AG20443 (cell line): ENCODE measurements at places on chromosomes 2 and 18.
A peak's percentile ranks its signal among the peaks of the same experiment; 100 is the strongest.

DNA sequence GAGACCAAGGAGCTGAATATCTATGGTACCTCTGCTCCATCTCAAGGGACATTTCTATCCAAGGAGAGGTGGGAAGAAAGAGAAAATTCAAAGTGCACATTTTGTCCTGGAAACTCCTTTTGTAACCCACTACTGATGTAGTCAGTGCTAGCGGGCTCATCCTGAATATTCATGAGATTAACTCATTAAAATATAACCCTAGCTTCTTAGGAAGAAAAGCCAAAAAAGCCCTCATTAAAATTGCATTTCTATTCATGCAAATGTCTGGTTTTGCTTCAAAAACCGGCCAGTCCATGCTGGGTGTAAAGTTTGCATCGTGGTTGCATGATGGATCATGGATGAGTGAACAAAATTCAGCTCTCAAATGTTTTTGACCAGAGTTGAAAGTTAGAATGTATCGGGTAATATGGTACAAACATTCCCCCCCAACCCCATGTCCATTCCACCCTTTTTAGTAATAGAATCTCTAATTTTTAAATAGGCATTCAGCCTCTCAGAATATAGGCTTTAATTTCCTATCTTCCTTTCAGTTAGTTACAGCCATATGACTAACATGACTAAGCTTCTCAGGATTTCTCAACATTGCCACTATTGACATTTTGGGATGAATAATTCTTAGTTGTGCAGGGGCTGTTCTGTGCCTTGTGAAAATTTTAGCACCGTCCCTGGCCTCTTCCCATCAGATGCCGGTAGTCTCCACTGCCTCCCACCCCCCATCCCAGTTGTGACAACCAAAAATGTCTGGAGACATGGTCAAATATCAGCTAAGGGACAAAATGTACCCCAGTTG, 104.2 kb upstream of the RND3 start:
- DNase-seq: no peak

GRCh38 chr2:70966681-70967080, 11.7 kb upstream of the ANKRD53 start:
- no peak for DNase-seq

DNA sequence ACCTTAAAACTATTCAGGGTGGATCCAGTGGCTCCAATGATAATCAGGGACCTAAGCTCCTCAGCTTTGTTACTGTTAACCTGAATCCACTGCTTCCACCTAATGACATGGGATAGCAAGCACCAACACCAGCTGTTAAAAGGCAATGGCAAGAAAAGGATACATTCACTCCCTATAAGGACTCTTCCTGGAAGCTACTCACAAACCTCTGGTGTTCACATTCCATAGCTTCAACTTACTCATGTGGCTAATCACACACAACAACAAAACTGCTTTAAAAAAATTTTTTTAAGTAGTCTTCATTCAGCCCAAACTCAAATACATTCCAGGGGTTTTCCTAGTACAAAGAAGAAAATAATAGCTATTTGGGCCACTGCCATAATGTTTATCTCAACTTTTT, 24.5 kb downstream of the ROCK2 start:
- no peak for DNase-seq

DNA sequence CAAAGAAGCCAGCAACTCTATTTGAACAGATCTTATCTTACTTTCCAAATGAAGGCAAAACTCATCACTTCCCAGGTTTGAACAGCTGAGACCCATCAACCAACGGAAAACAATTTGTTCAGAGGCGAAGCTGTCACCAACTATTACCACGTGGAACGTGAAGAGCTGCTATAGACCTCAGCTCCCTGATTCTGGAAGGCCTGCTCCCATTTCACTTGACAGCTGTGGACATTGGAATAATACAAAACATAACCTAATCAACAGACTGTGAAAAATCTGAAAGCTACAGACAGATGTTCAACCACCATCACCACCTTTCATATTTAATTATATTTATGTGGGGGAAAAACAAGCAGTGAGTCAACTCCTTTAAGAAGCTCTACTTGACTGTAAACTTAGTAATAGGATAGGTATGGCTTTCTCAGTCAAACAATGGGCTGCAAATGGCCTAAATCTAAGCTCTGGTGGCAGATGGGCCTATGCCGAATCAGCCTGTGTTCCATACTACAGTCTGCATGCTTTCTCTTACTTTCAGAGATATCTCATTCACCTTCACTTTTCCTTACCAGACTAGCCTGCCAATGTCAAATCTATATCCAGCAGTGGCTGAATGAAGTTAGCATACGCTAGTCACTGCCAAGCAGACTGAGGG, 896.4 kb downstream of the TDRD15 start:
- no peak for DNase-seq

DNA sequence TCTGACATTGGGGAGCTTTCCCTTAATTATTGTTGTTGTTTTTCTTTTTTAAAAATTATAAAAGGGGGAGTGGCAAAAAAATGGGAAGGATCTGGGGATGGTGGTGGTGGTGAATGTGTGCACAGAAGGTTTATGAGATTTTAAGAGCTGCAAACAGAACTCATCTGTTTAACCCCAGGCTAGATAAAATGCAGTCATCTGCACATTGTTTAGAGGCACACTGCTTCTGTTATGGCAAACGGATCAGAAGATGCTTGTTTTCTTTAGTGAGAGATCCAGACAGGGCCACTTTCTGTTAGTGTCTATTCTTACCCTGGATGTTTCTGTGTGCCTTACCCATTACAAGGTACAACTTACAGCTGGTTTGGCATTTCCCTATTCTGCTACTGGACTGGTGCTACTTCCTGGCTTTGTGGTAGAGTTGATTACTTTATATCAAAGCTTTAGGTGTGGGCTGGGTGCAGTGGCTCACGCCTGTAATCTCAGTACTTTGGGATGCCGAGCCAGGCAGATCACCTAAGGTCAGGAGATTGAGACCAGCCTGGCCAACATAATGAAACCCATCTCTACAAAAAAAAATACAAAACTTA, 68.2 kb upstream of the NRP2 start:
- no peak for DNase-seq

- peak; percentile 29 for DNase-seq
Observed at GRCh38 chr2:56128235-56128634, 55.6 kb upstream of the CCDC85A start.

- no peak for DNase-seq
Observed at GRCh38 chr2:191863988-191864387, 17.1 kb upstream of the CAVIN2 start.

GRCh38 chr2:74715081-74715791, 61.2 kb downstream of the SEMA4F start:
- DNase-seq: peak; percentile 93

DNA sequence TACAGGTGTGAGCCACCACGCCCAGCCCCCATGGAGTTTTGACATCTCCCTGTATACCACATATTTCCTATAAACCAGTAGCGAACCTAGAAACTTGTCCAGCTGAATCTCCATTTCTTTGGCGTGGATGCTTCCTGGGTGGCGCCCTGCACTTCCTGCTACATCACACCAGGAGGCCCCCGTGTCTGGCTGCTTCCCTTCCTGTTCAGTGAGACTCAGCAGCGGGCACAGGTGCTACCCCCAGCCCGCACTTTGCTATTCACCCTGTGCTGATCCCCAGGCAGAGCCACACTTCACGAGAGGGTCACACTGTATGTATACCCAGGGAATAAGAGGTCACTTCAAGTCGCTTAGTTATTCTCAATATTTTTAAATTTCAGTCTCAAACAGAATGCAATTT, 35.0 kb downstream of the CYP27C1 start:
- DNase-seq: no peak

DNA sequence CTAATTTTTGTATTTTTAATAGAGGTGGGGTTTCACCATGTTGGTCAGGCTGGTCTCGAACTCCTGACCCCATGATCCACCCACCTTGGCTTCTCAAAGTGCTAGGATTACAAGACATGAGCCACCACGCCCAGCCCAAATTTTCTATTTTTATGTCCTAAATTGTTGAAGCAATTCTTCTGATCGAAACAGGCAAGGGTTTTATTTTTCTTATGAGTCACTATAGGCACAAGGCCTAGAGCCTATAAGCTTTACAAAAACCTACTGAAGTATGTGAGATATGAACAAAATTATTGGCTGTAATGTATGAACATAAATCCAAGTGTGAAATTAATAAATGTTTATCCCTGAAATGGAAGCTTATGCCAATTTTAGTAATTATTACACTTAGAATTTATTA, 464.2 kb upstream of the NRP2 start:
- no peak for DNase-seq

DNA sequence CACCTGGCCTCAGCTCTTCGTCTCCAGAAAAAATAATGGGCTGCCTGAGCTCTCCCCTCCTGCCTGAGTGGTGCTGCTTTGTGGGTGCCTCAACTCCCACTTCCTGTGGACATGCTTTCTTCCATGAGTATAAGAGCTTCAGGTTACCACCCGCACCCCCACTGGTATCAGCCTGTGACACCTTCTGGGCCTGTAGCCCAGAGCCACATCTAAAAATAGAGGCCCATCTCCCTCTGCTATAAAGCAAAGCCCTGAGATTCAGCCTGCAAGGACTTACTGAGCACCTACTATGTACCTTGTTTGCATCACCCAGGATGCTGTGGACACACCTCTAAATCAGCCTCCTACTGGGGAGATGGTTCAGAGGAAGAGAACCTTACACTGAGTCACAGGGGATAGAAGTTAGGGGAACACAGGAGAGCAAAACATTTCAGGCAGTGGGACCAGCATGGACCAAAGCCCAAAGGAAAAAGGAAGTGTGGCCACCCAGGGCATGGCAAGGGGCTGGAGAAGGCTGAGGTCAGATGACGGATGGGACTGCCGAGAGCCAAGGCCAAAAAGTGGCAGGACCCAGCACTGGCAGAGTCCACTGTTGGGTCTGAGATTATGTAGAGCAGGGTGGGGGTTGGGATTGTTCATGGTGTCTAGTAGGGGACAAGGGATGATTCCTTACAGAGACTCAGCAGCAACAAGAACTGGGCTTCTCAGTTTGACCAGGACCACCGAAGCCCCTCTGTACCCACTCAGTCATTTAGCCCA, 123.7 kb upstream of the PPP1CB start:
- no peak for DNase-seq

- DNase-seq: no peak
Observed at GRCh38 chr2:25207078-25207545, 38.7 kb upstream of the POMC start.

DNA sequence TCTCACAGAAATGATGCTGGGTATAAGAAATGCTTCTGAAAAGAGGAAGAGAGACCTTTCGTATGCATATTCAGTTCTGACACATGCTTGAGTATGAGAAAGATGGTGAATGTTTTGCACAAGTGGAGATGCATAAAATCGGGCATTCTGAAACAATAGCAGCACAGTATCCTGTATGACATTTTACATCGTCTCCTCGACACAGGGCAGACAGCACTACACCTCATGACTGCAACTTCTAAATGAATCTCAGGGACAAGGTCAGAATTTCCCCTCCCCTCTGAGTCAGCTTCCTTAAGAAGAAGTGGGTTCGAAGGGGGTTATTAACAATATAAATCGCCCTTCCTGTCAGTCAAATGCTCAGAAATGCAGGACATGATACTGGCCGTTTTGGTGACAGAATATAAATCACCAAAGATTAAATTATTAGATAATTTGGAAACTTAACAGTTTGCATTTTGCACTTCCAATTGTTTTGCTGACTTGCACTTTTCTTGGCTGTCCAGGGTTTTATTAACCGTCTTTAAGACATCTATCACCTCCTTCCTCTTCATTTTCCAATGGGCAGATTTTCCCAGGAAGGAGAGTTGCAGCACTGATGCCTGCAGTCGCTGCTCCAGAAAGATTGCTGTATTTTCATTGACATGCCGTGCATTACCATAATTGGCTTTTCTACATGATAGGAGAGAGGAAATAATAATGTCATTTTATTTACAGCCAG, 57.2 kb downstream of the TSHZ1 start:
- no peak for DNase-seq

- no peak for DNase-seq
Observed at GRCh38 chr2:43461453-43462073, 134.3 kb downstream of the THADA start.

DNA sequence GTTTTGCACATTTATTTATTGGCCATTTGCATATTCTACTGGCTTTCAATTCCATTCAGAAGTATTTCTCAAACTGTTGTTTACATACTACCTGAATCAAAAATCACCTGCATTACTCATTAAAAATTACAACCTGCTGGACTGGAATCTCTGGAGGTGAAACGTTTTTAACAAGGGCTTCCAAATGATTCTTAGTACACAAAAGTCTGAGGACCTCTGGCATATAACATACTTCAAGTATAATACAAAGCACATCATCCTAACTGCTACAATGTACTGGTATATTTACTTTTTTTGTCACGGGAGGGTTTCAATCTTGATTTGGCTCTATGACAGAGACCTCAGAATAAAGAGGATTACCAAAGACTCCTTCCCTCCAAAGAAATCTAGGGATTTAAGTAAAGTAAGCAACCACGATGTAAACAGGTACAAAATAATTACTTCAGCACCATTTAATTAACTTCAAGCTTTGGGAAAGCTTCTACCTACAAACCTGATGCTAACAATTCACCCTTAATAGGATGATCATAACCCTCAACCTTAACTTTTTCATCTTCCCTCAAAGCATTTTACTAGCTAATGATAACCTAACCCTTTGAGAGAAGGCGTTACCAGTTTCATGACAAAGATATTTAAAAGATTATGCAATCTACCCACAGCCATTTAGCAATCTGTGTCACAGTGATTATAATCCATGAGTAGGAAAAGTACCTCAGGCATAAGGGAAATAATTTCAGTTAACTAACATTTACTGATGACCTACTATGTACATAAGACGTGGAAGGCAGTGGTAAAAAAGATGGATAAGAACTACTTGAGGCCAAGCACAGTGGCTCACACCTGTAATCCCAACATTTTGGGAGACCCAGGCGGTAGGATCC, 24.7 kb downstream of the ATAD2B start:
- DNase-seq: peak; percentile 37

- no peak for DNase-seq
Observed at GRCh38 chr2:129302106-129302505, 677.4 kb upstream of the RAB6C start.

- no peak for DNase-seq
Observed at GRCh38 chr18:36101943-36102342, 27.2 kb downstream of the SLC39A6 start.

- DNase-seq: no peak
Observed at GRCh38 chr18:65091744-65092329, 659.0 kb upstream of the CDH7 start.

- no peak for DNase-seq
Observed at GRCh38 chr2:222105046-222105445, 193.8 kb downstream of the PAX3 start.

DNA sequence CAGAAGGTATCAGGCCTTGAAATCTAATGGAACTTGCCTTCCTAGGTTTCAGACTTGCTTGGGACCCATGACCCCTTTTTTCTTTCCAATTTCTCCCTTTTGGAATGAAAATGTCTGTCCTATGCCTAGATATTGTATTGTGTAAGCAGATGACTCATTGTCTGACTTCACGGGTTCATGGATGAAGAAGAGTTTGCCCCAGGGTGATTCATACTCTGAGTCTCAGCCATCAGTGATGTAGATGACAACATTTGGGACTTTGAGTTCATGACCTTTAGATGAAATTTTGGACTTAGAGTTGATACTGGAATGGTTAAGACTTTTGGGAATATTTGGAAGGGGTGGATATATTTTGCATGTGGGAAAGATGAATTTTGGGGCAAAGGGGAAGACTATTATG, 11.2 kb upstream of the SCYGR5 start:
- DNase-seq: peak; percentile 89

- no peak for DNase-seq
Observed at GRCh38 chr2:241808721-241809382, at the start of gene NEU4. NEU4 (plus strand) TSS chr2:241809193; CDS start chr2:241814485, 5,292 bp downstream.

GRCh38 chr18:70421471-70422390, 132.9 kb downstream of the SOCS6 start:
- peak; percentile 89 for DNase-seq
